ENCODE measurements at places on chromosomes 2 and 18.

GRCh38 chr2:110105608-110106467 lies 9.8 kb downstream of the MALL start:
- DNase-seq = no peak

- DNase-seq = no peak
Measured at GRCh38 chr2:222298001-222298310, 842 bp downstream of the PAX3 start.

DNA sequence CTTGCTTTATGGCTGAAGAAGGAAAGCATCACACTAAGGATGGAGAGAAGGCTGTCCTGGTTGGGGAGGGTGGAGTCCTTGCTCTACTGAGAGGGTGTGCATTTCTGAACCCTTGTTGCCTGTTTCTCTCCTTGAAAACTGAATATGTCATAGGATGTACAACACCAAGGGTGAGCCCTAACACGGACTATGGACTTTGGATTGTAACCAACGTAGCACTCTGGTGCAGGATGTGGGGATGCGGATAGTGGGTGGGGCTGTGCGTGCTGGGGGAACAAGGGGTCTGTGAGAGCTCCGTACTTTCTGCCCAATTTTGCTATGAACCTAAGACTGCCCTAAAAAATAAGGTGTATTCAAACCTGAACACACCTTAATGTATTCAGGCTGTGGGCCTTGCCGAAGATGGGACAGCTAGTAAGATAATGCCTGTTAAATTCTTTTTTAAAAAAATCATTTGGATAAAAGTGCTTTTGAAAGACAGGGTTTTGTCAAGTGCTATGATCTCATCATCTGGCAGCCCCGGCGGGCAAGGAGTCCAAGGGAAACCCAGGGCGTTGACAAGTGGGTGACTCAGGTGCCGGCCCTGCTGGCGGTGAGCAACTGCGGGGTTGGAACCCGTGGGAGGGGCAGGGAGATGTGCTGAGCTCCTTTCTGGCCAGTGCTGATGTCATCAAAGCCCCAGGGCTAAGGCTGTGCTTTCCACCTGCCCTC lies 54.0 kb downstream of the GATA6 start:
- DNase-seq = no peak

DNA sequence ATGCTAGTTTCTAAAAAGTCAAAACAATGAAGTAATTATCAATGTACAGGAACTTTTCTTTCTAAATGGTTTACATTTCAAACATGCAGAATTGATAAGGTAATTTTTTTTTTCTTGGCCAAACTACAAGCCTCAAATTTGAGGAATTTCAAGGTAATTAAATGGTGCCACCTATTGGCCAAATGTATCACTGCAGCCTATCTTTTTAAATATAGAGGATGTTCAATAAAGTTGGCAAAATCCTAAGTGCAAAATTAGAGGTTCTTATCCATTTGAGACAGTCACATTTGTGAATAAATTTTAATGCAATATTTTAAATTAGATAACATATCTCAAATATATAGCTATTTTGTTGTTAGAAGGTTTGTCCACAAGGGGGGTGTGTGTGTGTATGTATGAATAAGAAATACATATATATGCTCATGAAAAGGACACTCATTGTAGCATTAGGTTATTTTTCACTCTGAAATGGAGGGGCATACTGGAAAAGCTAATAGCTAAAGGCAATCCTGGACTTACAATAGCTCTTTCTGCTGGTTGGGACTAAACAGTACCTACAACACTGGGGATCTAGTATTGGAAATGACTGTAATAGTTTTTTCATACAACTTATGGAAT lies 26.2 kb downstream of the MMADHC start:
- DNase-seq = no peak

- DNase-seq = no peak
Measured at GRCh38 chr18:12990123-12990475, 1.1 kb upstream of the CEP192 start.

DNA sequence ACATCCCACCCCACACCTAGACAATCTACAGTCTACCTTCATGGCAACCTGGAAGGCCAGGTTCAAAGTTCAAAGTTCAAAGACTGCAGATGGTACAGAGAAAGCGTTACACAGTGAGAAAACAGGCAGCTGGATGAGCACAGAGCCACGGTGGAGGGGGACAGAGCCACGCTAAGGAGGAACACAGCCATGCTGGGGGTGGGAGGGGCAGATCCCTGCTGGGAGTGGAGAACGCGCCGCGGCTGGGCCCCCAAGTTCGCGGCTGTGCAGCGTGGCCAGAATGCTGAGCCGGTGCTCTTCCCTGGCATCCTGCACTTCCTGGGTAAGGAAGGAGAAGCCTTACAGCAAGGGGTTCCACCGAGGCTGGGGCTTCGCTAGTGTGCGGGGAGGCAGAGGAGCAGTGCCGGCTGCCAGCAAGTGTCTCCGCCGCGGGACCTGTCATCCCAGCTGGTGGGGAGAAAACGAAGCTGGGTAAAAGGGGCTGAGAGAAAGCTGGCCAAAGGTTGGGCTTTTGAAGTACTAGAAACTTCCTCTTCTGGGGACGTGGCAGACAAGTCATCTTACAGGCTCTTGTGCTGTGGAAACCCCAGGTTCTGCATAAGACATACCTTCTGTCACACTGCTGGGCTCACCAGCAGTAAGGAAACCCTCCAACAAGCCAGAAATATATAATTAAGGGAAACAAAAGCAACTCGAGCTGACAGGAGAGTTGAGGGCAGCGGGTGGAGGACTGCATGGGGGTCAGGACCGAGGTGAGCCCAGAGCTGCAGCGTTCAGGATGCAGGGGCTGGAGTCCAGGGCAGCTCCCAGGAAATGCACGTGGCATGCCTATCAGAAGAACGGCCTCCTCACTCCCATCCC lies 115.5 kb downstream of the HDAC4 start:
- DNase-seq = no peak

DNA sequence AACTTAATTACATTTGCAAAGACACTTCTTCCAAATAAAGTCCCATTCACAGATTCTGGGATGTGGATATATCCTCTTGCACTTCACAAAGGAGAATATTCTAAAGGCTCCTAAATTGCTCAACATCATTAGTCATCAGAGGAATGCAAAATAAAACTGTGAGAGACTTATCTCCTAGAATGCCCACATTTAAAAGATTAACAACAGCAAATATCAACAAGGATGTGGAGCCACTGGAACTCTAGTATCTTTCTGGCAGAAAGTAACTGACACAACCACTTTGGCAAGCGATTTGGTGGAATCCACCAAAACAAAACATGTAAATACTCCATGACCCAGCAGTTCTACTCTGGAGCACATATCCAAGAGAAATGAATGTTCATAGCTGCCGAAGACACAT lies 4.6 kb downstream of the NEU2 start:
- no peak for DNase-seq

GRCh38 chr2:180012523-180012922 lies 5.4 kb upstream of the CWC22 start:
- DNase-seq = no peak

DNA sequence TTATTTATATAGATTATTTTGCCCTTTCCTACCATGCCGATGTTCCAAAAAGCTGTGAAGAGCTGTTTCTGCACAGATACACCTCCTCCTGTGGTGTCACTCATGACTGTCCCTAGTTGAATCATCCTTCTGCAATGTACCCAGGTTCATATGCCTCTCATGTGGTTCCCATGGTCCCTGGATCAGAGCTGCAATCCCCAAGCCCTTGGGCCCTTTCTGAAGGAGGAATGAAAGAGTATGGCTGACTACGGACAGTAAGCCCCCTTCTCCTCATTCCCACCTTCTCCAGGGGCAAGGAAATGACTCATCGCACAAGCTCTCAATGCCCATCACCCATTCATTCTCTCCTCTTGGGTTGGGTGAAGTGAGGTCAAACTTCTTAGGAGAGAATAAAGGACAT lies 63.9 kb upstream of the ACVR1 start:
- no peak for DNase-seq

DNA sequence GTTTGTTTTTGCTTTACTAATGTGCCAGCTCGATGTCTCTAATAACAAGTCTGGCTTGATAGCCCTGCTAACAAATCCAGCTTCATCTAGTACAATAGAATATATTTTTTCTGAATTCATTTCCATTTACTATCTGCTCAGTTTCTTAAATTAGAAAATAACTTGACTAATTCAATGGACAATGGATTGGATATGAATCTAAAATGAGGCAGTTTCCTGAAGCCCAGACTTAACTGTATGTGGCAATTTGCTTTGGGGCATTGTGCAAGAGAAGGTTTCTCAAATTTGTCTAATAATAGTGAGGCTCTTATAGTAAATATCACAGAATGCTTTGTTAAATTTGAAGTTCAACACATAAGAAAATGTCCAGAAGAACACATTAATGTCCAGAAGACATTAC lies 25.8 kb downstream of the CALCRL start:
- no peak for DNase-seq

DNA sequence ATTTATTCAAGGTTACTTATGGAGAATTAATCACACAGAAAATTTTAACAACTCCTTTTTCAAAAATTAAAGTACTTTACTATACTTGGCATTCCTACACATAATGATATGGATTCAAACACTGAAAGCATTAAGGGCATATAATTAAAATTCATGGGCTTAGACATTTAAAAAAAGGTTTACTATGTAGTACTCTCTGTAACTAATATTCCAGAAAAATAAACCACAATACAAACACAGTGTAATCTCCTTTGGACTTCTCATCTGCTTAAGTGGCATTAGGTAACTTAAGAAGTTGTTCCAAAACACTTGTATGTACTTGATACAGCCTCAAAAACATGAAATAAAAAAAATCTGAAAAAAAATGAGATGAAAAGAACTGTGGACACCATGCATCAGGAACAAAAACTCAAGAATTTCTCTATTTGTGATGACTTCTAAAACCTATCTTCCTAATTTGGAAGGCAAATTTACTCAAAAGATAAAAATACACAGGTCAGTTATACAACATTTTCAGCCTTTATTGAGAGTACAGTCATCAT lies 21.0 kb downstream of the C1D start:
- no peak for DNase-seq

GRCh38 chr2:94996305-94997100 lies 29.0 kb upstream of the MAL start:
- DNase-seq = no peak

- no peak for DNase-seq
Measured at GRCh38 chr2:174184915-174185314, 63.4 kb downstream of the OLA1 start.

GRCh38 chr2:69428981-69429380 lies 8.3 kb downstream of the NFU1 start:
- no peak for DNase-seq

GRCh38 chr2:23543728-23544127 lies 158.7 kb downstream of the KLHL29 start:
- no peak for DNase-seq

- DNase-seq = no peak
Measured at GRCh38 chr2:240713928-240714746, 22.5 kb downstream of the AQP12A start.

- DNase-seq = no peak
Measured at GRCh38 chr2:16613539-16614011, 52.1 kb downstream of the CYRIA start.

GRCh38 chr2:170828533-170828916 lies 11.8 kb downstream of the GAD1 start:
- DNase-seq = no peak

- no peak for DNase-seq
Measured at GRCh38 chr2:8682719-8683667, 1.1 kb downstream of the ID2 start.

All from stimulated activated CD8-positive, alpha-beta memory T cell treated with anti-CD3 and anti-CD28 coated beads, Interleukin-12 subunit alpha, Interleukin-12 subunit beta, amount 100 ng/mL, for 1 hour (primary cell).